Thoracic aorta (tissue), 2 donors: ENCODE measurements at places on chromosomes 2 and 18. TPM values are rescaled to one million over a fixed set of nuclear protein-coding genes. Genes with fewer than 3 reads are reported as not detected.

The RGPD4 gene
- not detected for total RNA-seq

The MYO7B gene
- 0.78 TPM for total RNA-seq

The GKN1 gene
- 20.7 TPM for total RNA-seq

The GPD2 gene
- 31.7 TPM for total RNA-seq

The SLC40A1 gene
- total RNA-seq: 76.5 TPM

The MATN3 gene
- total RNA-seq: 1.3 TPM

The AGXT gene
- total RNA-seq: not detected

The GREB1 gene
- 2.4 TPM for total RNA-seq

The RBKS gene
- total RNA-seq: 3.1 TPM

The ANO7 gene
- 0.27 TPM for total RNA-seq
